H9 (cell line): ENCODE measurements at places on chromosomes 11 and 22.

- H3K27me3 ChIP-seq = no peaks in the 10 kb centered on the region
- no peak overlapping the region for H3K27ac ChIP-seq
- H3K4me3 ChIP-seq = no peak overlapping the region
- no peaks in the 10 kb centered on the region; the same call in 1 of the 2 replicates for H3K4me1 ChIP-seq
Observed at GRCh38 chr22:29458551-29458950, 20.2 kb downstream of the RFPL1 start.

- H3K4me1 ChIP-seq = no peaks in the 10 kb centered on the region
- no peak overlapping the region for H3K4me3 ChIP-seq
- peak; percentile 82 for DNase-seq
- no peaks in the 10 kb centered on the region for H3K27me3 ChIP-seq
- no peaks in the 10 kb centered on the region; the same call in 2 of the 3 replicates for H3K36me3 ChIP-seq
Observed at GRCh38 chr22:45577746-45578523, 75.3 kb downstream of the FBLN1 start.

GRCh38 chr11:34827228-34827627 is 89.0 kb downstream of the APIP start:
- no peaks in the 10 kb centered on the region for H3K27me3 ChIP-seq
- no peak for DNase-seq
- H3K4me1 ChIP-seq = no peaks in the 10 kb centered on the region
- H3K27ac ChIP-seq = no peak overlapping the region

DNA sequence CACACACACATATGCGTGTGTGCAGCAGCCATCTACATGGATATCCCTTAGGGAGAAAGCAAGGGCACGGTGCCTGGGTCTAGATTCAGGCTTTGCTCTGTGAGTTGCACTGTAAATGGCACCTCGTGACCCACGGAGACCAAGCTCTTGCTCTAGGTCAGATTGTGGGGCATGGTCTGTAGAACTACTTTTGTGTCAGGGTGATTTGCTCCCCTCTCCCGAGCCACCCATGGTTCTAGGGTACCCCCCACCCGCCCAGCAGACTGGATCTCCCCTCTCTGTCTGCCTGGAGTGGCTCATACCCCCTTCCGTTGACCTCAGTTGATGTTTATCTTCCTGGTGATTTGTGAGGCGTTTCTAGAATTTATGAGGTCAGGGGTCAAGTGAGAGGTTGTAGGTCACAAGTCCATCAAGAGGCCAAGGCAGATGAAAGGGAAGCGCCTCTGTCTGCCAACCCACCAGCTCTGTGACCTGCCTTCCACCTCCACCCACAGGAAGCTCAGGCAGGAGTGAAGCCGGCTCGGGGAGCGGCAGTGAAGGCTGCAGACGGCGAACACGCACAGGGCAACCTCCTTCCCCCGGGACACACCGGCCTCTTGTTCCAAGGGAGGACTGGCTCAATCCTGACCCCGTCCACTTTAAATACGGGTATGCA is 76.2 kb upstream of the TTLL12 start:
- no peak overlapping the region for H3K27ac ChIP-seq
- H3K27me3 ChIP-seq = no peaks in the 10 kb centered on the region
- no peak for DNase-seq
- no peaks in the 10 kb centered on the region; the same call in 2 of the 3 replicates for H3K36me3 ChIP-seq
- no peaks in the 10 kb centered on the region for H3K4me1 ChIP-seq

DNA sequence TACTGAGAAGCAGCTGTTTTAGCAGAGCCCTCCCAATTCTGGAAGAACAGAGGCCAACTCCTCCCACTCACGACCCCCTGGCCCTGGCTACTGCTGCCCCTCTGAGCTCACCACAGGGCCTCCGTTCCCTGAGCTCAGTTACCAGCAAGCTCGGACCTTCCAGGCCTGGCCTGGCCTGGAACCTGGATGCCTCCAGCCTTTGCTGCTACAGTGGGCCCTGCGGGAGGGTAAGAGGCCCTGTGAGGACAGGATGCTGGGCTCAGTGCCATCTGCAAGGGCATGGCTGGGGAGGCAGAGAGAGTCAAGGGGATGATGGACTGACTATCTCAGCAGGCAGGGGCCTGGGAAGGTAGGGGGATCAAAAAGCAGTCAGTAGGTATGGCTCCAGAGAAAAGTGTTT is 209.9 kb upstream of the NCAM1 start:
- no peaks in the 10 kb centered on the region for H3K27me3 ChIP-seq
- no peak overlapping the region for H3K4me3 ChIP-seq
- H3K27ac ChIP-seq = no peak overlapping the region
- no peaks in the 10 kb centered on the region for H3K4me1 ChIP-seq
- no peak for DNase-seq

DNA sequence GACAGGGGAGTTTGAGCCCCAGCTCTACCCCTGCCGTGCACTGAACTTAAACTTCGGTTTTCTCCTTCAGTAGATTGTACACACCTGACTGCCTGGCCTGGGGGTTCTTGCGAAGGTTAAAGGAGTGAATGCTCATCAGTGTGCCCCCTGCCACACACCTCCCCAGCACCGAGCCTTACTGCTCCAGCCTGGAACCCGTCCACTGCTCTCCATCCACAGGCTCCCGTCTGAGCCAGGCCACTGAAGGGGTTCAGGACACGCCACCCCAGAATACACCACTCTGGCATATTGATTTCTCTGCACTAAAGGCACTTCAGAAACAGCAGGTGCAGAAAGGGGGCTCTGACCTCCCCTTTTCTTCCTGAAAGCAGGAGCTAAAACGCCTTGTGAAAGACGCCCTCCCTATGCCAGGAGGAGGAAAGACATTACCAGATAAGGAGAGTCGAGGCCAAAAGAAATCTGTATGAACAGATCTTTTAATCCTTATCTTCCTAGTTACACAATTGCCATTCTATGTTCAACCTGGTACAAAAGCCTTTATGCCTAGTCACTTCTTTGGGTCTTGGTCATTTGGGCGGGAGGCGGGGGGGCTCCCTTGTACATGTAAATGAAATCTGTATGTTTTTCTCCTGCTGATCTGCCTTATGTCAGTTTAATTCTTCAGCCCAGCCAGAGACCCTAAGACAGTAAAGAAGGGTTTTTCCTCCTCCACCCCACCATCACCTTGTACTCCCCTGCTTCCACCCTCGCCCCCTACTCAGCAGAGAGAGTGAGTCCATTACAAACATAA is 1.9 kb upstream of the SSTR3 start:
- no peak for DNase-seq
- H3K4me3 ChIP-seq = no peak overlapping the region
- no peak overlapping the region for H3K27ac ChIP-seq
- no peaks in the 10 kb centered on the region for H3K36me3 ChIP-seq

- H3K36me3 ChIP-seq = no peaks in the 10 kb centered on the region; the same call in 2 of the 3 replicates
- DNase-seq = peak; percentile 98
- no peaks in the 10 kb centered on the region for H3K27me3 ChIP-seq
- no peak within 1 kb of the TSS for H3K27ac ChIP-seq
- H3K4me1 ChIP-seq = no peaks in the 10 kb centered on the region
Observed at GRCh38 chr11:7020183-7020917, at the start of the genes NLRP14 and ZNF214. TSS of gene NLRP14 (plus strand) at chr11:7020479. CDS start at chr11:7038587, 18,108 bp downstream. TSS of gene ZNF214 (minus strand) at chr11:7020346. CDS start at chr11:7002835, 17,511 bp downstream.

DNA sequence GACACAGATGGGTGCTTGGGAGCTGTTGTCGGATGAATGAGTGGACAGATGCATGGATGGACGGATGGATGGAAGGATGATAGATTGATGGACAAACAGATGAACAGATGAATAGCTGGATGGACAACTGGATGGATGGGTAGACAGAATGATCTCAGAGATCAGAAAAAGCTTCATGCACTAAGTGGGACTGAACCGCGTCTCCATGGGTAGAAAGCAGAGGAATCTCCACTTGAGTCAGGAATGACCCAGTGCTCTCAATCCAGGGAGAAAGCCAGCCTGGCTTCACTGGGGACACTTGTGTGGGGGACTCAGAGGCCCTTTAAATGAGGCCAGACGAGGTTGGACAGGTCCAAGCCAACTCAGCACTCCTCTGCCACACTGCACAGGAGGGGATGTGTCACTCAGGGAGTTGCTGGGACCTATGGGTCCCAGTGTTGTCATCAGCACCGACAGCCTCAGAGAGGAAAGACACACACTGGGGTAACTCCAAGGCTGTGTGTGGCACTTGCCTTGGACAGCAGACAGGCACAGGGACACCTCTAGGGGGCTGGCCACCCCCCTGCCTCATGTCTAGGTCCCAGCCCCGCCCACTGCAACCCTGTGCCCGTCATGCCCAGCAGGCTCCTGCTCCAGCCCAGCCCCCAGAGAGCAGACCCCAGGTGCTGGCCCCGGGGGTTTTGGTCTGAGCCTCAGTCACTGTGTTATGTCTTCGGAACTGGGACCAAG is 5.6 kb downstream of the IGLL5 start:
- peaks cover 2% of the 10 kb centered on the region; the same call in 1 of the 2 replicates for H3K27me3 ChIP-seq
- no peak for DNase-seq

- no peak overlapping the region for H3K4me3 ChIP-seq
- no peak overlapping the region for H3K27ac ChIP-seq
- H3K36me3 ChIP-seq = no peaks in the 10 kb centered on the region
- DNase-seq = no peak
- H3K4me1 ChIP-seq = no peaks in the 10 kb centered on the region
- no peaks in the 10 kb centered on the region for H3K27me3 ChIP-seq
Observed at GRCh38 chr11:10122326-10123197, 171.5 kb downstream of the SBF2 start.

GRCh38 chr11:84227970-84228665 is 942.0 kb upstream of the CCDC90B start:
- no peak for DNase-seq
- H3K4me3 ChIP-seq = no peak overlapping the region
- no peak overlapping the region for H3K27ac ChIP-seq
- H3K4me1 ChIP-seq = no peaks in the 10 kb centered on the region
- no peaks in the 10 kb centered on the region for H3K27me3 ChIP-seq
- H3K36me3 ChIP-seq = no peaks in the 10 kb centered on the region

DNA sequence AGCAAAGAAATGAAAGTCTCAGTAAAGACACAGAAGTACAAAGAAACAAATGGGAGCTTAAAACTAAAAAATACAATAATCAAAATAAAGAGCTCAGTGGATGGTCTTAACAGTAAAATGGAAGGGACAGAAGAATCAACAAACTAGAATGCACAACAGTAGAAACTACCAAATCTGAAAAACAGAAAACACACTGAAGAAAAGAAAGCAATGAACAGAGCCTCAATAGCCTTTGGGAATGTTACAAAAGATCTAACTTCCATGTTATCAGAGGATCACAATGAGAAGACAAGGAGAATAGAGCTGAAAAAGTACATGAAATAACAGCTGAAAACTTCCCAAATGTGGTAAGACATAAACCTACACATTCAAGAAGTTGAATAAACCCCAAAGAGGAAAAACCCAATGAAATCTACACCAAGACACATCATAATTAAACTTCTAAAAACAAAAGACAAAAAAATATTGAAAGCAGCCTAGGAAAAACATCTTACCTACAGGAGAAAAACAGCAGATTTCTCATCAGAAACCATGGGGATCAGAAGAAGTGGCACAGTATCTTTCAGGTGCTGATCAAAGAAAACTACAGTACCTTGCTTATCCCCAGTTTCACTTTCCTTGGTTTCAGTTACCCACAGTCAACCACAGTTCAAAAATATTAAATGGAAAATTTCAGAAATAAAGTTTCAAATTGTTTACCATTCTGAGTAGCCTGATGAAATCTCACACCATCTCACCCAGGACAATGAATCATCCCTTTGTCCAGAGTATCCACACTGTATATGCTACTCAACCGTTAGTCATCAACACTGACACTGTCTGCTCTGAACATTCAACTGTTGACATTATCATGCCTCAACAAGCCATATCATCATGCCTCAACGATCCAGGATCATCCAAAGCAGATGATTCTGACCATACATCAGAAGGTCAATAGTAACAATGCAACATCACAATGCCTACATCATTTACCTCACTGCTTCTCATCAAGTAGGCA is 22.2 kb downstream of the RRAS2 start:
- no peak overlapping the region; the same call in 1 of the 2 replicates for H3K4me3 ChIP-seq
- peak overlapping the region; percentile 11 for H3K27ac ChIP-seq
- H3K36me3 ChIP-seq = peaks cover 7% of the 10 kb centered on the region
- no peaks in the 10 kb centered on the region for H3K27me3 ChIP-seq
- DNase-seq = no peak
- peaks cover 18% of the 10 kb centered on the region; the same call in 1 of the 2 replicates for H3K4me1 ChIP-seq

DNA sequence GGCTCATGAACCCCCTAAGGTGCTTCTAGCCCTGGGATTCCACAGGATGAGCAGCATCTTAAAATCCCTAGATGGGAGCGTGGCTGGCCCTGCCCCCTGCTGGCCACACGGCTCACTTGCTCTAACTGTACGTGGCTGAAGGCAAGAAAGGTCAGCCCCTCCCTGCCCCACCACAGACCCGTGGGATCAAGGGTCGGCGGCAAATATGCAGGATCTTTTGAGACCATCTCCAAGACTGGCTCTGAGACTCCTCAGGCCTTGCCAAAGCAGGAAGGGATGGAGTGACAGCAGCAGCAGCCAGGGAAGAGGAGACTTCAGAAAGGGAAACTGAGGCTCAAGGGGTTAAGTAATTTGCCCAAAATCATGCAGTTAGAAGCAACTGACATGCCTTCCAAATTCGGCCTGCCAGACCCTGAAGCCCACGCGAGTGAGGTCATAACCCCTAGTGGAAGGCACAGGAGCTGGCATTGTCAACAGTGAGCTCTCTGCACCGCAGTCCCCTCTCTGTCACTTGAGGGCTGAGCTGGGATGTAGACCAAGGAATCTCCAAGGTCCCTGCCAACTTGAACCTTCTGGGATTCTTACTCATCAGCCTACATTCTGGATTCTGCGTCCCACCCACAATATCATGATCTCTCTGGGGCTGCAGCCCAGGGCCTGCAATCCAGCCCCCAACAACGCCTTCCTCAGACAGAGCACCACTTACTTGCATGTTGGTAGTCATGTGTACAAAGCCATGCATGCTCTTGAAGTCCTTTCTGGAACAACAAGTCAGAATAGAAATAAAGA is 31.4 kb downstream of the CREB3L1 start:
- no peak overlapping the region for H3K27ac ChIP-seq
- no peaks in the 10 kb centered on the region for H3K4me1 ChIP-seq
- DNase-seq = peak; percentile 85
- H3K27me3 ChIP-seq = no peaks in the 10 kb centered on the region
- H3K4me3 ChIP-seq = no peak overlapping the region
- no peaks in the 10 kb centered on the region; the same call in 2 of the 3 replicates for H3K36me3 ChIP-seq

DNA sequence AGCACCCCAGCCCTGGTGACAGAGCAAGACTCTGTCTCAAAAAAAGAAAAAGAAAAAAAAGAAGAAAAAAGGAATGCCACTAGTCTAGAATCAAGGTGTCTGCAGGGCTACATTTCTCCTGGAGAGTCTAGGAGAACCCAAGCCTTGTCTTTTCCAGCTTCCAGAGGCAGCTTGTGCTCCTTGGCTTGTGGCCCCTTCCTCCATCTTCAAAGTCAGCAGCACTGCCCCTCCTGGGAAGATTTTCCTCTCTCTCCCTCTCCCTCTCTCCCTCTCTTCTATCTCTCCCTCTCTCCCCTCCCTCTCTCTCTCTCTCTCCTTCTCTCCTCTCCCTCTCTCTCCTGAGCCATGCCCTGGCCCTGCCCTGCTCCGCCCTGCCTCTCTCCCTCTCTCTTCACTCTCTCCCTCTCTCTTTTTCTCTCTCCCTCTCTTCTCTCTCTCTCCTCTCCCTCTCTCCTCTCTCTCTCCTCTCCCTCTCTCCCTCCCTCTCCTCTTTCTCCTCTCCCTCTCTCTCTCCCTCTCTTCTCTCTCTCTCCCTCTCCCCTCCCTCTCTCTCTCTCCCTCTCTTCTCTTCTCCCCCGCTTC is 97.7 kb upstream of the FGF3 start:
- no peak for DNase-seq
- H3K27me3 ChIP-seq = no peaks in the 10 kb centered on the region; the same call in 1 of the 2 replicates
- no peaks in the 10 kb centered on the region for H3K36me3 ChIP-seq
- H3K4me3 ChIP-seq = no peak overlapping the region
- no peaks in the 10 kb centered on the region; the same call in 1 of the 2 replicates for H3K4me1 ChIP-seq

GRCh38 chr11:95255251-95256145 is 24.5 kb upstream of the SESN3 start:
- no peak for DNase-seq
- H3K27me3 ChIP-seq = no peaks in the 10 kb centered on the region
- no peaks in the 10 kb centered on the region; the same call in 2 of the 3 replicates for H3K36me3 ChIP-seq
- H3K4me1 ChIP-seq = peaks cover 25% of the 10 kb centered on the region
- H3K27ac ChIP-seq = peak overlapping the region; percentile 57
